ENCODE measurements at places on chromosomes 2 and 18. TPM values are rescaled to one million over a fixed set of nuclear protein-coding genes. Genes with fewer than 3 reads are reported as not detected.
A peak's percentile ranks its signal among the peaks of the same experiment; 100 is the strongest.

DNA sequence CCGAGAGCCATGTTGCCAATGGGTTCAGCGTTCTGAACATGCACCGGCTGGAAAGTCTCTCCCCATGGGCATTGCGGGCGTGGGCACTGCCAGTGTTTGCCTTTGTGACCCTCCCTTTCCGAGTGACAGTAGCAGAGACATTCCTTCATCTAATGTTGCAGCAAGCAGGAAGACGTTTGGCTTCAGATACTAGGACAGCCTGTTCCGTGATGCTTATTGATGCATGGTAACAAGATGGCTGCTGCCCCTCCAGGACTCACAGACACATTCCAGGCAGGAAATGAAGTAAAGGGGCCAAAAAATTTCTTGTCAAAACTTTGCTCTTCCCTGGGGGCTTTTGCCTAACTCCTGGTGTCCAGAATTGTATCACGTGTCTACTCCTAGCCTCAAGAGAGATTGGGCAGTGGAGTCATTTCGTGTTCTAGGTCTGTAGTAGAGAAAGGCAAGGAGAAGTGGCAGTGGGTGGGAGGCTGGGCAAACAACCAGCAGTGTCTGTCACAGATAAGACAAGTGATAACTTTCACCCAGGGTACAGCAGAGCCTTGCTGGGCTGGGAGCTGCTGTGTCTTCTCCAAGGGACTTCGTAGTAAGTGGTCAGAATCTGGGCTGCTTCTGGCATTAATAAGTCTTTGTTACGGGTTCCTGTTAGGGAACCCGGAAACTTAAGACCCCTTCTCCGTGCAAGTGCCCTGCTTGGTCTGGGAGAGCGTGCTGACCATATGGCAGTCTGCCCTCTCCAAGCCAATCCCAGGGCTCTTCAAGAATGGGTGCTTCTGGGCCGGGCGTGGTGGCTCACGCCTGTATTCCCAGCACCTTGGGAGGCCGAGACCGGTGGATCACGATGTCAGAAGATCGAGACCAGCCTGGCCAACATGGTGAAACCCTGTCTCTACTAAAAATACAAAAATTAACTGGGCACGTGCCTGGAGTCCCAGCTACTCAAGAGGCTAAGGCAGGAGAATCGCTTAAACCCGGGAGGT lies 93.5 kb downstream of the TFCP2L1 start:
- DNase-seq = no peak

GRCh38 chr2:128753321-128753720 lies 434.7 kb upstream of the HS6ST1 start:
- no peak for DNase-seq

LYG1 gene
- 1.6 TPM for total RNA-seq

DNA sequence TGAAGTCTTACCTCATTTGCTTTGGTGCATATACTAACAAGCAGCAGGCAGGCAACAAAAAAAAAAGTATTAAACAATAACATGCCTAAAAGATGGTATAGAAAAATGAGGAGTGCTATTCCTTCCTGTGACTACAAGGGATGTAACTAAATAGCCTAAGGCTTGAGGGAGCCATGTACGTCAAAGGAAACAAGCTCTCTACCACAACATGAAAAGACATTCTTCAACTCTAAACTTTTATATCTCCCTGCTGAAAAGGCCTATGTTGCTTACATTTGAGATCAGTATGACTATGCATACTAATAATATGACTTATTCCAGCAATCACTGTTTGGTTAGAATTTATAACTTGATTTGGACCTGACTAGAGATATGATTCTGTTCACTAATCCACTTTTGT lies 347.9 kb downstream of the ADCYAP1 start:
- no peak for DNase-seq

DNA sequence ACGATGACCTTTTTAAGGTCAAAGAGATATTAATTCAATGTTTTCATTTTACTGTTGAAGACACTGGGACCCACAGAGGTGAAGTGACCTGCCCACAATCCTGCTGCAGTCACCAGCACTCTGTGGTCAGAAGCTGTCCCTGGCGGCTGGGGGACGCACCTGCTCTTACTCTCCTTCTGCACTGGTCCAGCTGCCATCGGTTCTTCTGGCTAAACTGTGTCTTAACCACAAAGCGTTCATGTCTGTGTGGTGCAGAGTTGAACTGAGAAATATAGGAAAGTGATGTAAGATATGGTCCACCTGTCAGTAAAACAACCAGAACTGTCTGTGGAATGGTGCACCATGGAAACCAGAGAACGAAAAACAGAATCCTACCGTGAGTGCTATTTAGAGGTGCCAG lies 44.9 kb upstream of the SMIM21 start:
- no peak for DNase-seq

GRCh38 chr2:54945391-54946219 lies 104.6 kb downstream of the RTN4 start:
- DNase-seq = peak; percentile 41

CNDP1 gene
- total RNA-seq = 4.0 TPM

- peak; percentile 45 for DNase-seq
Observed at GRCh38 chr18:51425889-51426288, 228.4 kb upstream of the MEX3C start.

DNA sequence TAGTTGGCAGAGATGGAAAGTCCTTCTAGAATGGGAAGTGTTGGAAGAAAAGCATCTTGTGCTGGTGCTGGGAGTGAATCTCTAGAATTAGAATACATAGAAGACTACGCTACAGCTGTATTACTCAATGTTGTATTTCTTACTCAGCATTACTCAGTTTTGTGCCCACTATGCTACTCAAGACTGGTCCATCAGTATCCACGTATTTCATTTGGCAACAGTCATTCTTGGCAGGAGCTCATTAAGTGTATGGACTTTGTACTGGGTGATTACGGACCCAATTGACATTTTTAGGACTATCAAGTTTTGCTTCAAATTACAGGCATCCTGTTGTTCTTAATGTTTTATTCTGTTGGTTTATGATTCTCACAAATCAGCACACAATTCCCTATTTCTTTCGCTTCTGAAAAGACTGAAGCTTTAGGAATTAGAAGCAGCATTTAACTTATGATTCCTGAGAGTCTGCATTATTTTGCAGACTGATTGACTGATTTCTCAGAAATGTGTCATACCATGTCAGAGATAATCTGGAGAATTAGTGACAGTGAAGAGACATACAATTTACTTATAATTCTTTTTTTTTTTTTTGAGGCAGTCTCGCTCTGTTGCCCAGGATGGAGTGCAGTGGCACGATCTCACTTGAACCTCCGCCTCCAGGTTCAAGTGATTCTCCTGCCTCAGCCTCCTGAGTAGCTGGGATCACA lies 136.9 kb downstream of the MYO3B start:
- DNase-seq = peak; percentile 15

- DNase-seq = no peak
Observed at GRCh38 chr2:215619022-215619958, 183.4 kb upstream of the FN1 start.

SKOR2 gene
- not detected for total RNA-seq

Data from mucosa of gallbladder (tissue), 1 donor.